ENCODE measurements at places on chromosomes 12 and 14.

GRCh38 chr12:56461235-56462159, 6.9 kb upstream of the SPRYD4 start:
- DNase-seq = no peak

- no peak for DNase-seq
Observed at GRCh38 chr12:6550294-6551062, 5.4 kb downstream of the IFFO1 start.

GRCh38 chr14:102754370-102755262, 22.6 kb upstream of the TRAF3 start:
- DNase-seq = no peak

DNA sequence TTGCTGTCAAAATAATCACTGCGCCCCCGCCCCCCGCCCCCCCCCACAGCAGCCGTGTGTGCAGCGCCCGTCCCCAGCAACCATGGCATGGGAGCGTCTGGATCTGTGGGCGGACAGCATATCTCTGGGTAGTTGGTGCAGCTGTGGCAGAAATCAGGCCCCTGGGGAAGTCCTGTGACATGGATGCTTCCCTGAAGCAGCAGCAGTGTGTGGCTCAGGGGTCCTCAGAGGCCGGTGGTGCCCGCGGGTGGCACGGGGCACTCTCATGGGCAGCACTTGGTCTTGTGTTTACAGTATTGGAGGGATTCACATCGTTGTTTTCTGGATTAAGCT, 19.2 kb downstream of the XRCC3 start:
- no peak for DNase-seq

- no peak for DNase-seq
Observed at GRCh38 chr12:74415633-74416032, 122.0 kb upstream of the ATXN7L3B start.

GRCh38 chr14:74954947-74955228, 509 bp downstream of the PGF start:
- no peak for DNase-seq

DNA sequence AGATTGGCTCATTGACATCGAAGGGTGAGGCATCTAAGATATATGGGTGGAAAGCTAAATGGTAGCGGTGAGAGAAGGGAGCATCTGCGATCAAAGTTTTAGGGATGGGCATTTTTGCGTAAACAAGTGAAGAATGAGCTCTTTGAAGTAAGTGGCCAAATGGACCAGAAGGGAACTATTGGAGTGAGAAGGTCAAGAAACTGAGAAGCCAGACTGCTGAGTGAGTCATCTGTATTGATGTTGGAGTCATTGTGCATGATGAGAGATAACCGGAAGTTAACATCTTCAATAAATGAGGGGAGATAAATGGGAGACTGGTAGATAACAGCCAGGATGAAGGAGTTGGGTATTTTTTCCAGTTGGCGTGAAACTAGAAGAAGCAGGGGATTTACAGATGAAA, 271.9 kb upstream of the PDE3A start:
- no peak for DNase-seq

DNA sequence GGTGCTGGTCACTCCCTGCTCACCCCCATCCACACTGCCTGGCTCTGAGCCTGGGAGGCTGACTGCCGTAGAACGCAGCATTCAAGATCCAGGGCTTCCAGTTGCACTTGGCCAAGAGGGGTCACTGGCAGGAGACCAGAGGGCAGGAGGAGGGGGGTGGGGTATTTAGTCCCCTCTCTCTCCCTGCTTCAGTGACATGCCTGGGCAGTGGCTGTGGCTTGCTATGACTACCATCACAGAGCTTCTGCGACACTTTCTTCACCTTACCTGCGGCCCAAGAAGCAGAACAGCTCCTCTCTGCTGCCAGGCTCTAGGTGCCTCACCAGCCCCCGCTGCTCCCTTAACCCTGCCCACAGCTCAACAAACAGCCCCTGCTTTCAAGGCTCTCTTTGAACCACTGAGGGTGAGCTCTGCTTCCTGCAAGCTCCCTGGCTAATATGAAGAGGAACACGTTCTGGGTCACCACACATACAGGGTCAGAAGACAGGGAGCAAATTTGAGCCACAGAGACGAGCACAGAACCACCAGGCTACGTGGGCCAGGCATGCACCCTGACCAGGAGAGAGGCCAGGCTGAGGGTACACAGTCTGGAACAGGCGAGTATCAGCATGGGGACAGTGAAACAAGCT, 55.7 kb downstream of the ITPK1 start:
- DNase-seq = no peak

- no peak for DNase-seq
Observed at GRCh38 chr12:11561411-11561810, 88.1 kb upstream of the ETV6 start.

- DNase-seq = no peak
Observed at GRCh38 chr12:21938879-21939278, 2.3 kb downstream of the ABCC9 start.

- no peak for DNase-seq
Observed at GRCh38 chr12:109999983-110000505, 814 bp downstream of the ANKRD13A start.

GRCh38 chr14:75453817-75454434, 26.1 kb downstream of the JDP2 start:
- DNase-seq = no peak

GRCh38 chr14:105471823-105472485, 2.7 kb upstream of the CRIP2 start:
- DNase-seq = no peak

- no peak for DNase-seq
Observed at GRCh38 chr14:96581026-96581425, 78.8 kb downstream of the PAPOLA start.

DNA sequence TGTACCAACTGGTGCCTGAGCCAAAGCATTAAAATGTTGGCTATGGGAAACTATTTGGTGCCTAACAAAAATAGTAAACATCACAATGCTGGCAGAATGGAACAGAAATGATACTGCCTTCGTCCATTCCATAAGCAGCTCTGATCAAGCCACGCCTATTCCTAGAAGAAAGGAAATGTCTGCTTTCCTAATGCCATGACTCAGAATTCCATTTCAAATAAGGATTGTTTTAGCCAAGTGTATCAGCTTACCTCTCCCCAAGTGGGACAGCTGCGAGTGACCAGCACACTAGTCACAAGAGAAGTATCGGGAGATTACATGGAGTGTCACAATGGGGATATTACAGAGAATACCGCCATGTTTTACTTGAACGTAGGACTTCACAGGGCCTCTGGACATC, 38.7 kb downstream of the GLT8D2 start:
- DNase-seq = peak; percentile 25

GRCh38 chr12:129973236-129973961, 69.6 kb upstream of the TMEM132D start:
- no peak for DNase-seq

GRCh38 chr14:105136401-105137322, 31.9 kb downstream of the JAG2 start:
- DNase-seq = no peak

- DNase-seq = no peak
Observed at GRCh38 chr12:112354399-112354798, 27.8 kb downstream of the HECTD4 start.

- DNase-seq = no peak
Observed at GRCh38 chr14:71271166-71271945, 364.1 kb downstream of the PCNX1 start.

GRCh38 chr12:87406926-87407325, 622.3 kb downstream of the C12orf50 start:
- DNase-seq = no peak

DNA sequence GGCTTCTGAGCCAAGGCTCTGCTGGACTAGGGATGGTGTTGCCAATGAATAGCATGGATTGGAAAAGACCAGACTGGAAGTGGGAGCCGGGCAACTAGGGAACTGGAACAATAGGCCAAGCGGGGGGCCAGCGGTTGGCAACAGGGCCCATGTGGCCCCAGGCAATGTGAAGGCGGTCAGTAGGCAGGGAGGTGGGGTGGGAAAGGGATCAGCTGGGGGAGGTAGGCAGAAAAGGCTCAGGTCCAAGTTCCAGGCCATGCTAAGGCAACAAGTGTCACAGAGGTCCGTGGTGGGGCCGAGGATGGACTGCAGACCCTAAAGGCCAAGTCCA, 14.9 kb upstream of the MLXIP start:
- DNase-seq = no peak

DNA sequence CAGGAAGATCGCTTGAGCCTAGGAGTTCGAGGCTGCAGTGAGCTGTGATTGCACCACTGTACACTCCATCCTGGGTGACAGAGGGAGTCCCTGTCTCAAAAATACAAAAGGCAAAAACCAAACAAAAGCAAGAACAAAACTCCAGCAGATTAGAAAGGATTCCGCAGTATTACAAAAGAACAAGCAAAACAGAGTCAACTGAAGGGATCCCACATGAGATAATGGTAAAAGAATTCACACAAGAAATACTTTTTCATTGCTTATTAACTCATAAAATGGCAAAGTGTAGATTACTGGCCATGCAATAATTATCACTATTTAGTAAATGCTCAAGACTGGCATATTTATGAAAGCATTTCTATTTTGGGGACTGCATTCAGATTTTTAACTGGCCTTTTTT, 35.4 kb downstream of the BEST3 start:
- DNase-seq = no peak

DNA sequence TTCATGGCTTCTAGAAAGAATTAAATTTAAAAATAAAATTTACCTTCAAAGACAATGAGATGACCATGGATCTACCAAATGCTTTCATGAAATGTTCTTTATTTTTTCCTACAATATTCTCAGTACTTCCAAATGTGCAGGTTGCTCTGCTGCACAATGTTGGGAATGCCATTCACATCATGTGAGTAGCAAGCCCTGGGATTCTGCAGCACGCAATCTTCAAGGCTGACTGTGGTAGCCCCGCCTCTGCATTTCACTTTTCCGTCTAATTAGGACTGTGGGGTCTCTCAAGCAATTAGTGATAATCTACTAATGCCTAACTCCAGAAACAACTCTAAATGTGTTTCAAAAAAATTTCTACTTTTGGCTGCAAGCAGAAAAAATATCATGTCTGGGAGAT, 13.7 kb upstream of the NTN4 start:
- DNase-seq = no peak

GRCh38 chr12:93170928-93171327, 206.8 kb upstream of the NUDT4 start:
- no peak for DNase-seq

- DNase-seq = no peak
Observed at GRCh38 chr12:127169321-127170181, 1097.4 kb upstream of the TMEM132C start.

GRCh38 chr14:68639000-68639757, 153.7 kb downstream of the ZFP36L1 start:
- no peak for DNase-seq

DNA sequence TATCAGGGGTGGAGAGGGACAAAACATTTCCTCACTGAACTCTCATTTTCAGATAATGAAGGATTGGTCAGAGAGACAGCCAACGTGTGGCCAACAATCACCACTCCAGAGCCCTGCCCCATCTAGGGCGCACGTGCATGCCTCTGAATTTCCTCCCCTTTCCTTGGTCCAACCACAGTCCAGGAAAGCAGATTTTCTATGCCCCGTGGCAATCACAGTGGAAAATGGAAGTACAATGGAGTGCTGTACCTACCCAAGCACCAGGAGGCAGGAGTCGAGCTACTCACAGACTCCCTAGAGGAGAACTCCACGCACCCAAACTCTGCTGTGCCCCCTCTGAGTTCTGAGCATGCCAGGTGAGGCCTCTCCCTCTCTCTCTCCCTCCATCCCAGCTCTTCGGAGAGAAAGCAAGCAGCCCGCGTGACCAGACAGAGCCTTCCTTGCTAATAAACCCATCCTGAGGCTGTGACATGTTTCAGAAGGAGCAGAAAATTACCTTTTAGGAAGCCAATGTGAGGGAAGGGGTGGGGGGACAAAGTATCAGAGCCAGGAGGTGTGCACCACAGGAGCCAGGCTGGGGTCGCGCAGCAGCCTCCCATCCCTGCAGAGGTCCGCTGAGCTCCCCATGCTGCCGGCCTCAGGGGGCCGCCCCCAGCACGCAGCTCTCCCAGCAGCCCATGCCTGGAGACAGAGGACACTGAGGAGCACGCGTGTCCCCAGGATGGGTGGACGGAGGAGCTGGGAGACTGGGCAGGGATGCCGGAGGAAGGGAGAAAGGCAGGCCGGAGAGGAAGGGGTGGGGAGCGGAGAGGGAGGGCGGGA, 73.4 kb downstream of the PITPNM2 start:
- no peak for DNase-seq

DNA sequence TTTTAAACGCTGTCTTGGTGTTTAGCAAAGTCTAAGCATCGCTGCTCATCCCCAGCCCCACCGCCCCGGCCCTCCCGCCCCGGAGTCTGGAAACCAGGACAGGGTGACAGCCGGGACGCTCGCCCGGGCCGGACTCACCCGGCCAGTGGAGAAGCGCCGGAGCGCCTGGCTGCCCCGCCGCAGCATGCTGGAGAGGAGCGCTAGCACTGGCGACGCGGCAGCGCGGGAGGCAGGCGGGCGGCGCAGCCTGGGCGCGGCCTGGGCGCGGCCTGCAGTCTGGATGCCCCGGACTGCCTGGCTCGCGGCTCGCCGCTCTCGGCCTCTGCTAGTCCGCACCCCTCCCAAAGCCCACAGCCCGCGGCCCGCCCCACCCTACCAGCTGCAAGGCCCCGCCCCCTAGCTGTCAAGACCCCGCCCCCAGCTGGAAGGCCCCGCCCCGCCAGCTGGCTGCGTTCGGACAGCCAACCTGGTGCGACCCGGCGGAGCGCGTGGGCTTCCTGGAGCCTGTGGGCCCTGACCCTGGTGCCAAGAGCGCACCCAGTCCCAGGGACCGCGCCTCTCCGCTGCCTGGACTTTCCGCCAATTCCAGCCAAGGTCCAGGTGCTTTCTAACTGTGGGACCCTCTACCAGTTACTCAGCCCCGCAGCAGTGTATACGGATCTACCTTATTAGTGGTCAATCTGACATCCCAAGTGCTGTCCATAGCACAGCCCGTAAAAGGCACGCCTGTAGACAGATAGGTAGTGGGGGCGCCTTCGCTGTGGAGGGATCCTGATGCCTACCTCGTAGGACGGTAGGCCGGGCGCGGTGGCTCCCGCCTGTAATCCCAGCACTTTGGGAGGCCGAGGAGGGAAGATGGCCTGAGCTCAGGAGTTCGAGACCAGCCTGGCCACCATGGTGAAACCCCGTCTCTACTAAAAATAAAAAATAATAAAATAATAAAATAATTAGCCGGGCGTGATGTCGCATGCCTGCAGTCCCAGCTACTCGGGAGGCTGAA, at the start of gene ALDH1L2:
TSS of gene ALDH1L2 (minus strand) at position 208 of the 1,000 bp plus-strand sequence. CDS start at position 186, 22 bp downstream.
- peak; percentile 91 for DNase-seq
